Glutamatergic neuron (in vitro differentiated cells): ENCODE measurements at places on chromosomes 1 and 21.
A peak's percentile ranks its signal among the peaks of the same experiment; 100 is the strongest.

DNA sequence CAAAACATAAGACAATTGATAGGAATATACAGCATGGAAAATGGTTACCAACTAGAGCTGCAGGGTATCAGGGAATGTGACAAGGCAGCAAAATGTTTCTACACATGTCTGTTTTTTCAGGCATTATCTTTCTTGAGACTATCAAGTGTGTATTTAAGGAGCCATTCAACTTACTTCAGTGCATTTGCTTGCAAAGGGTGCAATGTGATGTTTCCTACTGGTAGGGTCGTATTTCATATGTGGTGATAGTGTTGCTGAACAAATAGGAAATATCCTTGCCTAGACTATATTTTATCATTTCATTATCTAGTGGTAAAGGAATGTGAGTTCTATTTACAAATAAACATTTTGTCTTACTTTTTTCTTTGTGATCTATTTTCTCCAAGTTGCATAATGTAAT lies 42.4 kb downstream of the PTPRC start:
- DNase-seq, result no peak
- no peak overlapping the region for H3K27ac ChIP-seq
- H3K4me3 ChIP-seq, result no peak overlapping the region
- H3K36me3 ChIP-seq, result no peaks in the 10 kb centered on the region
- no peaks in the 10 kb centered on the region for H3K27me3 ChIP-seq

DNA sequence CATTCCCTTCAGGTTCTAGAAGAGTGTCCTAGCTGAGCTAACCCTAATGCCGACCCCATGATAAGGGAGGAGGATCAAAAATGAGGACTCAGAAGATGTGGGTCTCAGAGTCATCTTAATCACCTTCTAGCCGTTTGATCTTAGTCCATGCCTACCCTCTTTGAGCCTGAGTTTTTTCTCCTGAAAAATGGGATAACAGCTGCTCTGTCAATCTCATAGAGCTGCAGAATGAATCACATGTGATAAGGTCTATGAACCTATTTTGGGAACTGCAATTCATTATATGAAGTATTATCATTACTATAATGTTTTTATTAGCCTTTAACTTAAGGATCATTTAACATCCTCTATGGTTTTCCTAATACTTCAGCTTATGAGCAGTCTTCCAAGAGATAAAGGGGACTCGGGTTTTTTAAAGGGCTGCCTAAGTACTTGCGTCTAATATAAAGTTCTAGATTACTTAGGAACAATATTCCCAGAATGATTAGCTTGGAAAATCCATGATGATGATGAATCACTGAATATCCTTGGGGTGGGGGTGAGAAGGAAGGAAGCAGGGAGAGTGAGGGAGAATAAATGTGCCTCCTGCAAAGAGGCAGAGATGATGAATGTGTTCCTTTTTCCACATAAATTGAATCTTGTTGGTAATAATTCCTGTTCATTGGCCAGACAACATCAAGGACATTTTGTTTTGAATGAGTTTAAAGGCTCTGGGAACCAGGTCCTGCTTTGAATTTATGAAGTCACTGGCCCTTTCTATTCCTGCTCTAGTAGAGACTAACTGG lies 66.8 kb downstream of the COLGALT2 start:
- H3K36me3 ChIP-seq, result no peaks in the 10 kb centered on the region
- no peak for DNase-seq
- H3K4me3 ChIP-seq, result no peak overlapping the region
- H3K27me3 ChIP-seq, result no peaks in the 10 kb centered on the region
- no peak overlapping the region for H3K27ac ChIP-seq

DNA sequence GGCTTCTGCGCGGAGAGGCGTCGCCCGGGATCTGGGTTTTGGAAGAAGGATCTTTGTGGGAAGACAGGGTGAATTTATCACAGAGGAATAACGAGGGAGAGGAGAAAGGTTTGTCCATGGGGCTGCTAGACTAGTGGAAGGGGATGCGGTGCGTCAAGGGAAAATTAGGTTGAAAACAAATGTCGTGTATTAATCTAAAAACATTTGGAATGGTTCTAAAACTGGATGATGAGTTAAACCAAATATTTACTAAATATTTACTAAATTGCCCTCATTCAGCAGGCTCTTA lies 647 bp downstream of the RO60 start:
- H3K36me3 ChIP-seq, result peaks cover 4% of the 10 kb centered on the region
- peaks cover 14% of the 10 kb centered on the region for H3K4me1 ChIP-seq
- H3K4me3 ChIP-seq, result peak overlapping the region; percentile 98
- H3K27me3 ChIP-seq, result peaks cover 17% of the 10 kb centered on the region
- H3K27ac ChIP-seq, result peak overlapping the region; percentile 97
- DNase-seq, result no peak

DNA sequence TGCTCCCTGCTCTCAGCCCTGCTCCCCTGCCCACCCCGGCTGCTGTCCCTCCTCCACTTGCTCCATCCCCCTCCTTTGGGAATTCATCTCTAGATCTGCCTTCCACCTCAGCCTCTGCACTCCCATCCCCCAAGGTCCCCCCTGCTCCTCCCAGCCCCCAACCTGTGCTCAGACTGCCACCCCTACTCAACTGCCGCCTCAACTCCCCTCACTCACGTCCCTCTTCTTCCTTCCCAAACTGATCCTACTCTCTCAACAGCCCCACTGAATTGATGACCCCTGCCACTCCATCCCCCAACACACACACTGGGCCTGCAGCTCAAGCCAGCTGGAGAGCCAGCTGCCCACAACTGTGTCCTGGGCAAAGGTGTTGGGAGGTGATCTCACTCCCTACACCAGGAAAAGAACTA lies 15.8 kb upstream of the ETV3L start:
- H3K4me1 ChIP-seq, result peaks cover 44% of the 10 kb centered on the region
- H3K4me3 ChIP-seq, result peak overlapping the region; percentile 58
- peak overlapping the region; percentile 95 for H3K27ac ChIP-seq

GRCh38 chr1:209046935-209047334 lies 536.6 kb upstream of the CAMK1G start:
- peaks cover 4% of the 10 kb centered on the region for H3K4me1 ChIP-seq
- H3K36me3 ChIP-seq, result no peaks in the 10 kb centered on the region
- H3K27ac ChIP-seq, result no peak overlapping the region
- no peak for DNase-seq

- no peaks in the 10 kb centered on the region for H3K27me3 ChIP-seq
- peaks cover 6% of the 10 kb centered on the region for H3K36me3 ChIP-seq
- no peak overlapping the region for H3K27ac ChIP-seq
- H3K4me3 ChIP-seq, result no peak overlapping the region
These were observed 12.8 kb upstream of the CTSS start for GRCh38 chr1:150778409-150778808.

GRCh38 chr1:44630116-44630515 lies 44.2 kb downstream of the TMEM53 start:
- H3K4me1 ChIP-seq, result peaks cover 39% of the 10 kb centered on the region
- no peaks in the 10 kb centered on the region for H3K36me3 ChIP-seq
- H3K4me3 ChIP-seq, result peak overlapping the region; percentile 73
- no peak for DNase-seq
- H3K27me3 ChIP-seq, result peaks cover 9% of the 10 kb centered on the region

DNA sequence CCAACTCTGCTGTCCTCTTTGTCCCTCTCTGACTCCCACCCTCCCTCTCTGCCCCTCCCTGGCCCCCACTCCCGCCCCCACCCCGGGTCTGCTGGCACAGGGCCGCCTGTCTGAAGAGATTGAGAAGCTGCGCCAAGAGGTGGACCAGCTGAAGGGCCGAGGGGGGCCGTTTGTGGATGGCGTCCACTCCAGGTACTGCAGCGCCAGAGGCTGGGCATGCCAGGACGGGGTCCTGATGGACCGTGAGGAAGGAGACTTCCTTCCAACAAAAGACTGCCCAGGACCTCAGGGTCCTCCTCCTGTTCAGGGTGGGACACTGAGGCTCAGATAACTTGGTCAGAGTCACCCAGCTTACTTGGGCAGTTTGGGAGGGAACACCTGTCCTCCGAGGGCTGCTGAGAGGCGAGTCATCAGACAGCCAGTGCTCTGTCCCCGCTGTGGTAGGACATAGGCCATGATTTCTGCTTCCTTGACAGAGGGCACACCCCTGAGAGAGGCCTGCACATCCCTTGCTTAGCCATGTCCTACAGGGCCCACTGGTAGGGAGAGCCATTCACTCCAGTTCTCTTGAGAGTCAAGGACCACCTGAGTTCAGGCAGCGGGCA lies 23.4 kb downstream of the PPFIA4 start:
- DNase-seq, result no peak
- H3K27me3 ChIP-seq, result peaks cover 17% of the 10 kb centered on the region
- H3K4me3 ChIP-seq, result no peak overlapping the region
- H3K36me3 ChIP-seq, result peaks cover 6% of the 10 kb centered on the region

- DNase-seq, result no peak
- H3K27me3 ChIP-seq, result no peaks in the 10 kb centered on the region
- H3K4me1 ChIP-seq, result no peaks in the 10 kb centered on the region
- no peak overlapping the region for H3K4me3 ChIP-seq
- H3K36me3 ChIP-seq, result no peaks in the 10 kb centered on the region
- H3K27ac ChIP-seq, result no peak overlapping the region
These were observed 41.6 kb downstream of the AK4 start for GRCh38 chr1:65189576-65190115.

GRCh38 chr1:63601061-63601460 lies 7.8 kb downstream of the PGM1 start:
- H3K4me3 ChIP-seq, result no peak overlapping the region
- no peaks in the 10 kb centered on the region for H3K4me1 ChIP-seq
- DNase-seq, result no peak
- H3K36me3 ChIP-seq, result no peaks in the 10 kb centered on the region

- peaks cover 20% of the 10 kb centered on the region for H3K27me3 ChIP-seq
- peaks cover 10% of the 10 kb centered on the region for H3K36me3 ChIP-seq
- peak; percentile 22 for DNase-seq
- H3K4me3 ChIP-seq, result no peak overlapping the region
- no peaks in the 10 kb centered on the region for H3K4me1 ChIP-seq
These were observed 23.4 kb upstream of the ARF1 start for GRCh38 chr1:228058949-228059633.

DNA sequence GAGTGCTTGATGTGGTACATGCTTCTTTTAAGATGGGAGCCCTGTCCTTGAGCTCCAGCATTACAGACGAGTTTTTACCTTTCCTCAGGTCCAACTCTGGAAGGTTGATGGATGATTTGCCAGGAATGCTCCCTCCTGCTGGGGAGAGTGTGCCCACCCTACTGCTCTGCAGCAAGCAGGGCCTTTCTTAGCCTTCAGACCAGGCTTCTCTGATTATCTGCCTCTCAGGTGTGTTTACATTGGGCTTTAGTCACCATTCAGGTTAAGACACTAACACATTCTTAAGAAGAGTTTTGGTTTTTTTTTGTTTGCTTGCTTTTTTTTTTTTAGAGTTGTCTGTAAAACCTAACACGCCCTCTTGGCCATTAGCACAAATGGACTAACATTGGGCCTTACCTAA lies 301.8 kb downstream of the KCNT2 start:
- peaks cover 2% of the 10 kb centered on the region for H3K27me3 ChIP-seq
- no peaks in the 10 kb centered on the region for H3K36me3 ChIP-seq
- H3K27ac ChIP-seq, result no peak overlapping the region
- no peak overlapping the region for H3K4me3 ChIP-seq

GRCh38 chr1:156885314-156885713 lies 8.2 kb upstream of the PEAR1 start:
- H3K27me3 ChIP-seq, result peaks cover 29% of the 10 kb centered on the region
- H3K4me3 ChIP-seq, result peak overlapping the region; percentile 14
- no peak for DNase-seq
- H3K36me3 ChIP-seq, result no peaks in the 10 kb centered on the region
- H3K27ac ChIP-seq, result no peak overlapping the region

DNA sequence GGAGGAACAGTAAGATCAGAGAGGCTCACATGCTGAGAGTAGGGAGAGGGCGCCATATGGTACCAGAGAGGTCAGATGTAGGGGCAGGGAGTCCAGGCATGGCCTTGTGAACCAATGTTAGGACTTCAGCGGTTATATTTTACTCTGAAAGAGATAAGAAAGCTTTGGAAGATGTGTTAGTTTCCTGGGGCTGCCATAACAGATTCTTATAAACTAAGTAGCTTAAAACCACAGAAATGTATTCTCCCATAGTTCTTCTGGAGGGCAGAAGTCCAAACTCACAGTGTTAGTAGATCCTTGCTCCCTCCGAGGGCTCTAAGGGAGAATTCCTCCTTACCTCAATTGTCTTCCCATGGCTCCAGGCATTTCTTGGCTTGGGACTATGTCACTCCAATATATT lies 502.5 kb upstream of the ADGRL2 start:
- no peaks in the 10 kb centered on the region for H3K36me3 ChIP-seq
- no peak overlapping the region for H3K27ac ChIP-seq
- H3K4me3 ChIP-seq, result no peak overlapping the region
- no peaks in the 10 kb centered on the region for H3K27me3 ChIP-seq
- no peak for DNase-seq

DNA sequence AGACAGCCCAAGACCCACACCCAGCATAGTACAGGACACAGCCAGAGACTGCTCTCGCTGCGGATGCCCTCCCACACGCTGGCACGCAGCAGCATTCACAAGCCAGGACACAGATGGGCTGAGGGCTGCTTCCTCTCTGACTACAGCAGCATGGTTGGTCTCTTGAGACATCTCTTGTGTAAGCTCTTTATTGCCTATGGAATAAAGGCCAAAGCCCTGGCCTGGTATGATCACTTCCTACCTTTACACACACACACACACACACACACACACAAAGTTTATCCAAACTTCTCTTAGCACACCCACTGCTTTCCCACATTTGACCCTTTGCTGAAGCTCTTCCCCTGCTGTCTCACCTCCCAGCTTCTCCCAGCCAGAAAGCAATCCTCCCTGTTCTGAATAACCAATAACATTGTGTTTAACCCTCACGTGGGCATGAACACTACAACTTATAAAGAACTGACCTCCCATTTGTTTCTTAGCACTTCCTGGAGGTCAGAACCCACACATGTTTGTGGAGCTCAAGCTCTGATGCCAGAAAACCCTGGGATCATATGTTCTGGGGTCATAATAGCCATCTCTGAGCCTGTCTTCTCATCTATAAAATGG lies 1.2 kb upstream of the LUZP1 start:
- no peaks in the 10 kb centered on the region for H3K36me3 ChIP-seq
- H3K4me3 ChIP-seq, result peak overlapping the region; percentile 80
- peak; percentile 76 for DNase-seq
- peaks cover 16% of the 10 kb centered on the region for H3K4me1 ChIP-seq

- H3K27me3 ChIP-seq, result peaks cover 2% of the 10 kb centered on the region
- DNase-seq, result no peak
- H3K27ac ChIP-seq, result peak overlapping the region; percentile 44
- H3K4me3 ChIP-seq, result no peak overlapping the region
- H3K36me3 ChIP-seq, result no peaks in the 10 kb centered on the region
These were observed 230.7 kb downstream of the RPS6KC1 start for GRCh38 chr1:213281640-213282301.

- H3K4me1 ChIP-seq, result no peaks in the 10 kb centered on the region
- H3K36me3 ChIP-seq, result peaks cover 17% of the 10 kb centered on the region
- H3K27ac ChIP-seq, result no peak overlapping the region
- no peak overlapping the region for H3K4me3 ChIP-seq
These were observed 64.5 kb upstream of the FAM3B start for GRCh38 chr21:41251961-41252642.
